ENCODE measurements at places on chromosomes 2 and 18. TPM values are rescaled to one million over a fixed set of nuclear protein-coding genes. Genes with fewer than 3 reads are reported as not detected.

Gene LIMS1
- total RNA-seq = 132 TPM

Gene IL37
- not detected for total RNA-seq

DNA sequence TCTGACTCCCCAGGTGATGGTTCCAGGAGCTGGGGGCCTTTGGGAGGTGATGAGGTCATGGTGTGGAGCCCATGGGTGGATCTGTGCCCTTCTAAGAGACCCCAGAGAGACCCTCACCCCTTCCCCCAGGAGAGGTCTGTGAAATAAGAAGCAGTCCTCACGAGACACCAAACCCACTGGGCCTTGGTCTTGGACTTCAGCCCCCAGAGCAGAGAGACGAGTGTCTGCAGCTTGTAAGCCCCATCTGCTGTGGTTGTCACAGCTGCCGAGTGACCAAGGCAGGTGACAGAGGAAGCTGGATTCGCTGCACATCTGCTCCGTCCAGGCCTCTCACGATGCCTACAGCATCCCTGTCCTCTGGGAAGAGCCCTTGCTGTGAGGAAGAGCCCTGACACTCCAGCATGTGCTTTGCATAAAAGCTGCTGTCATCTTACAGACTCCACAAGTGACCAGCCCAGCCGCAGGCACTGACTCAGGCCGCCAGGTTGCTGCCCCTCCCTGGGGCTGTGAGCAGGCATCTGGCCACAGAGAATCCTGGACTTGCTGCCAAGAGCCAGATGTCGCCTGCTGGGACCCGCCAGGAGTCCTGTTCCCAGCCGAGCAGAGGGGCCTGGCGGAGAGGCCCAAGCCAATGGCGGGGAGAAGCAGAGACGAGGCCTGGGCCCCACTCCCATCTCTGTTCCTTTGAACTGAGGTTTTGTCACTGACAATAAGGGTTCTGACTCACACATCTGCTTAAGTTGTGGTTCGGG is 150.8 kb downstream of the PXDN start:
- DNase-seq = peak; percentile 53

DNA sequence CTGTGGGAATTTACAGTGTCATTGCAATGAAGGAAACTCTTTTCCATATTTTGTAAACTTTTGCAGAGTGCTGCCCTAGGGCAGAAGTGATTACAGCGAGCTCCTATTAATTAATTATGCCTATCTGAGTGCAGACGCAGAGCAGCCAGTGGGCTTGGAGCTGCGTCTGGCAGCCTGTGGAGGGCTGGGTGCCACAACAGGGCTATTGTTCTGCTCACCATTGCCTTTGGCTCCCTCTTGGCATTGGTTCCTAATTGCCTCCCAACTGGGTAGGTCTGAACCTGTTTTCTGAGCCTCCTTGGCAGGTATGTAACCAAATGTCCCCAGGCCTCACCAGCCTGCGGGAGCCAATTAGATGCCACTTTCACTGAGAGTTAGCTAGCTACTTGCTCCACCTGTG is 25.6 kb upstream of the ITGB6 start:
- no peak for DNase-seq

Gene MTIF2
- total RNA-seq = 41.8 TPM

- DNase-seq = no peak
These were observed 40.5 kb downstream of the ANKRD12 start for GRCh38 chr18:9177031-9177430.

Gene PTPRN
- total RNA-seq = 11.2 TPM

DNA sequence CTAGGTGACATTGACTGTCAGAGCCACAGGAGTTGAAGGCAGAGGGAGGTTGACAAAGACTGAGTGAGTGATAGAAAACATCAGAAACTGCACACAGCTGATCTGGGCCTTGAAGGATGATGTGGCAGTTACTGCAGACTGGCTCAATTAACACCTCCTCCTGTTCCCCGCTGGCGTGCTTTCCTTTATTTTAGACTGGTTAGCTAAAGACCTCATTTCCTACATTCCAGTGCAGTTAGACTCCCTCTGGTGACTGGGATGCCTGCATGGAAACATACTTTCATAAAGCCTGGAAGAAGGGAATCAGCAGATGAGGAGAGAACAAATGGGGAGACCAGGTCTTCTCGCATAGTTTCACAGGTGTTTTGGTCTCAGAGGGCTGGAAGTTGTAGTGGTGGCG is 7.1 kb downstream of the TPGS2 start:
- no peak for DNase-seq

DNA sequence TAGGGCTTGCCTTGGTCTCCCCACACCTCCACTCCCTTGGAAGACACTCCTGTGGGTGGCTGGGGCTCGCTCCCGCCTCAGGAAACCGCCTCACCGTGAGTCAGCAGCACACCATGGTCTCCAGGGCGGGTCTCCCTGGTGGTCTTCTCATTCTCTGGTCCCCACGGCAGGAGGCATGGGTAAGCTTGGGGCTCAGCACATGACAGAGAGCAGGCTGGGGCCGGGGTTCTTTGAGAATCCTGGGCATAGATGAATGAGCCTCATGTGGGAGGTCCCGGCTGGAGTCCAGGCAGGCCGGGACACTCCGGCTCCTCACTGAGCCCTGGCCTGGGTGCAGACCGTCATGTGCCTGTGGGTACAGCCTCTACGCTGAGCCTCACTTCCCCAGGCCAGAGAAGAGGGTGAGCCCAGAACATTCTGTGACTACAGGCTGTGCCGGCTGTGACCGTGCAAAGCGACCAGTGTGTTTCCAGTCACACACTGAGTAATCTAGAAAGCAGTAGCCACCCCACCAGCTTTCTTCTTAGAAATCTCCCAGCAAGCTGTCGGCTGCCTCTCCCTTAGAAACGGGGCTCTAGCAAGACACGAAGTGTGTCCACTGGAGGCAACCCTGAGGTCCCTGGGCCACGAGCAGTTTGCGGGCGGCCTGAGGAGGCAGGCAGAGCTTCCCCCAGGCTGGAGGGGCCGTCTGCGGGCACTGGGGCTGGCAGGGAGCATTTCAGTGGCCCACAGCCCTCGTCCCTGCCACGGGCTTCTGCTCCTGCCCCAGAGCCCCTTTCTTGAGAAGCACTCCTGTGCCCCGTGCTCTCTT is 93.1 kb downstream of the RHOB start:
- no peak for DNase-seq

DNA sequence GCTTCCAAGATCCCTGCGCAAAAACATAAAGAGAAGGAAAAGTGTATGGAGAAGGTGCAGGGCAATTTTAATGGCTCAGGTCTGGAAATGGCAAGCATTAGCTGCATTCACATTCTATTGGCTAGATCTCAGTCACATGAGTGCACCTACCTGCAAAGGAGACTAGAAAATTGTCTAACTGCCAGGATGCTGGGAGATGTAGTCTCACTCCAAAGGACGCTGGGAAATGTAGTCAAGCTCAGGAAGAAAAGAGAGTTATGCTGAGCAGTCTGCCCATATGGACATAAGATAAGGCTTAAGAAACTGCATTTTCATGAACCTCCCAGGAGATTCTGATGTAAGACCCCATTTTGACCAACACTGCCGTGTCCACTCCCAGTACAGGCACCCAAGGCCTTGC is 9.5 kb upstream of the KLHL29 start:
- DNase-seq = peak; percentile 45

DNA sequence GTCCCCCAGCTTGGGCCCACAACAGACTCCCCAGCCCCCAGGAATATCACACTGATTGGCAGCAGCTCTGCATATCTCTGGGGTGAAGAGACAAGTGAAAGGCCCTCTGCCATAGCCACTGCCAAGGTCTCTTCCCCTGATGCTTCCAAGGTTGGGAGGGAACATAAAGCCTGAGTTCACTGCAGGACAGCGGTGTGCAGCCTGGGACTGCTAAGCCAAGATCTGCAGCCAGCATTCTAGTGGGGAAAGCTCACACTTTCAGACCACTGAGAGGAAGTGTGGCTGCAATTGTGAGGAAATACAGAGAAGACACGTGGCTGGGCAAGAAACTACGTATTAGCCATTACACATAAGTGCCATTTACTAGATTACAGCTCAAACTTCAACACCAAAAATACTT is 100.7 kb downstream of the MAIP1 start:
- DNase-seq = no peak

DNA sequence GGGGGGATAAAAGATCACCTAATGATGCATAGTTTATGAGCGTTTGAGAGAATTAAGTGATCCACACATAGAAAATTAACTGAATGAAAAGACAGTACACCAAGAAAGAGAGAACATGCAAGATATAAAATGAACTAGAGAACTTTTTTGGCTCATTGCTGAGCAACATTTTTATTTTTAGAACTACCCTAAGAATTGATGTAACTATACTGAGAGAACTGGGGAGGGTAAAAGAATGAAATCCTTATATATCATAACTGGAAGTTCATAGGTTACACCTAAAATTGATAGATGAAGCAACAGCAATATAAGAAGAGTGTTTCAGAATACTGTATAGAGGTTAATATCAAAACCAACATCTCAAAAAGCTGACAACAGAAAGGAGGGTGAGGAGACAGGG is 55.6 kb downstream of the USP34 start:
- DNase-seq = no peak

Gene IL36G
- total RNA-seq = not detected

Gene VAMP5
- not detected for total RNA-seq

Gene FAP
- not detected for total RNA-seq
